ENCODE measurements at places on chromosomes 2 and 18.

DNA sequence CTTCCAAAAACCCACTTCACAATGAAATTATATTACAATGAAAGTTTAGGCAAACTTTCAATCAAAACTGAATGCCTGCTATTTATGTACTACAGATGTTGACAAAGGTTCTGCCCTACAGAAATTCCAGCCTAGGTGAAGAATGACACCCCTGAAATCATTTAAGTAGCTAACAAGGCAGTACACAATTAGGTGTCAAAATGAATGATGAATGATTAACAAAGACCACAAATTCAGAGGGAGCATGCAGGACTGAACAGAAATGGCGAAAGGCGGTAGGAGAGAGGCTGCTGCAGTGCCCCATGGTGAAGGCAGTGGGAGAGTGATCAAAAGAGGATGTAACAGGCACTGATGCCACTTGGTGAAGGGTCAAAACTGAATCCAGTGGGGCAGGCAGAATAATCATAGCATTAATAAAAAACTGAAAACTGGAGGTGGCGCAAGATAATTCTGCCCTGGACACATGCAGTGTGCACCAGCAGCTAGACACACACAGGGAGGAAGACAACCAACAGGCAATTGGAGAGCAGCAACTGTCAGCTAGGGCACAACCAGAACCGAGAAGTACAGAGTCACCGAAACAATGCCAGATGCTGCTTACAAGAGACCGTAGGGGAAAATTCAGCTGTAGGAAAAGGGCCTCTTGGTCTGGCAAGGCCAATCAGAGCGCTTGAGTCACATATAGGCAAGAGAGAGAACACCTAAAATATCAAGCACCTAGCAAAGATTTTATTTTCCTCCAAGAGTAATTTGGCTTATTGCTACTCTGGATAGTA, 4.5 kb downstream of the TMEM131 start:
- DNase-seq = no peak

- DNase-seq = no peak
Observed at GRCh38 chr2:241873081-241873802, 3.7 kb downstream of the RTP5 start.

GRCh38 chr2:150327564-150328489, 159.6 kb downstream of the RND3 start:
- DNase-seq = no peak

- no peak for DNase-seq
Observed at GRCh38 chr2:46328829-46329228, 31.6 kb downstream of the EPAS1 start.

DNA sequence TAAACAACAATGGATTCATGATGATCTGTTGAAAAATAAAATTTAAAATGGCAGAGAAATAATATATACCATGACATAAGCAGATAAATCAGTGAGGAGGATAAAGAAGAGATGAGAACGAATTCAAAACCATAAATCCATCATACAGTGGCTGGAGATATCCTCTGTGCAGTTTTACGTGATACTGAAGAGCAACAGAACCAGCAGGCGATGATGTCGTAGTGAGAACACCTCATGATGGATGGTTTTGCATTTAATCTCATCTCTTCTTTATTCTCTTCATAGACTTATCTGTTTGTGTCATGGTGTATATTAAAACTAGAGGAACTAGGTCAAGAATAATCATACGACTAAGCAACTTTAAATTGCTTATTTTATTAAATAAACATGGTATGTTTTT, 56.3 kb downstream of the TNFRSF11A start:
- DNase-seq = no peak

- no peak for DNase-seq
Observed at GRCh38 chr2:10052216-10052615, 8.9 kb downstream of the KLF11 start.

GRCh38 chr2:11899264-11899818, 152.9 kb downstream of the LPIN1 start:
- peak; percentile 37 for DNase-seq

DNA sequence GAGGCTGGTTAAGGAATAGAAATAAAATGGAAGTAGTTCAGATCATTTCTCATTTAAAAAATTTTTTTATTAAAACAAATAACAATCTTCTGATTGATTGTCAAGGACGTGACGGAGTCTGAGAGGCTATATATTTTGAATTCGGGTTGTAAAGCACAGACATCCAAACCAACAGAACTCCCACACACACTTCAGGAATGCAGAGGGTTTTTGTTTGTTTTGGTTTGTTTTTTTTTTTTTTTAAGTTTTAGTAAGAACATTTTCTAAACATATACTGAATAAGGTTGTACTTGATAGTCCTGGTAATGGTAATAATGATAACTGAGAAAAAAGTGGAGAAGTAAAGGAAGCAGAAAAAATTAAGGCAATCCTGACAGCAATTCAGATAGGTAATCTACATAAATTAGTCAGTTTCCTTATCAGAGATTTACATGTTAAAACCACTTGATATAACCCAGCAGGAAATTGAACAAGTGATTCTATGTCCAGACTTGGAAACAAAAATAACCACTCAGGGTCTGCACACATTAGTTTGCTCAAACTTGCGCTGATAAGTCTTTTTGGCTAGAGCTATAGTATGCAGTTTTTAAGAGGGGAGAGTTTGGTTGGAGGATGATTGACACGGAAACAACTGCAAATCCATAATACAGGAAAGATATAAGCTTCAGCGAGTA, 51.5 kb upstream of the CTAGE1 start:
- no peak for DNase-seq

DNA sequence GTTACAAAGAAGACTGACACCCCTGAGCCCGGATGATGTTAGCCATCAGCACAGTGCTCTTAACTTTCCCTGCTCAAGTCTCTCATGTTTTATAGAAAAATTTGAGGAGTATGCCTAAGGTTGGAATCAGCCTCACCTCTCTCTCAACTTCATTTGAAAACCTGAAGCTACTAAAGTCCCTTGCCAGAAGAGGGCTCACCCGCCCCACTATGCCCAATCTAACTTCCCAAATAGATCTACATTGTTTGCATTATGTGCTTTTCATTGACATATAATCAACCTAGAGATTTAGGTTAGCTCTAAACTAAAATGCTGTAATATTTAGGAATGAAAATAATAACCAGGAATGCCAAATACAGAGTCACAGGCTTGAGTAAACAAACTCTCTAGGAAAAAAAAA, 305.4 kb downstream of the NCKAP5 start:
- DNase-seq = no peak

DNA sequence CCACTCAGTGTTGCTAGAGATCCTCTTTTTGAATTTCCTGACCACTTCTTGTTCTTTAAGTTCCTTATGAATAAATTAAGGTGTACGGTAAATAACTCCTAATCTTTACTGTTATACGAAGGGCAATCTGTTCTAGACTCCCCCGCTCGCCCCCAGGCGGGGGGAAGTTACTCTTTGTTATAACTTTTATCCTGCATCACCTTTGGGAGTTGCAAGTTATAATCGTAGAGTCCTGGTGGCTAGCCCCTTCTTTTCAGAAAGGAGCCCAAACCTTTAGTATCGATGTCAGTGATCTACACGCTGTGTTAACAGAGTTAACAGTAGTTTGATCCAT, 652 bp downstream of the GCA start:
- DNase-seq = no peak

- DNase-seq = no peak
Observed at GRCh38 chr2:28348921-28349320, 43.7 kb upstream of the FOSL2 start.

GRCh38 chr2:42516418-42516901, 22.7 kb upstream of the KCNG3 start:
- DNase-seq = no peak

- DNase-seq = no peak
Observed at GRCh38 chr2:241011296-241011600, 12.8 kb downstream of the SNED1 start.

DNA sequence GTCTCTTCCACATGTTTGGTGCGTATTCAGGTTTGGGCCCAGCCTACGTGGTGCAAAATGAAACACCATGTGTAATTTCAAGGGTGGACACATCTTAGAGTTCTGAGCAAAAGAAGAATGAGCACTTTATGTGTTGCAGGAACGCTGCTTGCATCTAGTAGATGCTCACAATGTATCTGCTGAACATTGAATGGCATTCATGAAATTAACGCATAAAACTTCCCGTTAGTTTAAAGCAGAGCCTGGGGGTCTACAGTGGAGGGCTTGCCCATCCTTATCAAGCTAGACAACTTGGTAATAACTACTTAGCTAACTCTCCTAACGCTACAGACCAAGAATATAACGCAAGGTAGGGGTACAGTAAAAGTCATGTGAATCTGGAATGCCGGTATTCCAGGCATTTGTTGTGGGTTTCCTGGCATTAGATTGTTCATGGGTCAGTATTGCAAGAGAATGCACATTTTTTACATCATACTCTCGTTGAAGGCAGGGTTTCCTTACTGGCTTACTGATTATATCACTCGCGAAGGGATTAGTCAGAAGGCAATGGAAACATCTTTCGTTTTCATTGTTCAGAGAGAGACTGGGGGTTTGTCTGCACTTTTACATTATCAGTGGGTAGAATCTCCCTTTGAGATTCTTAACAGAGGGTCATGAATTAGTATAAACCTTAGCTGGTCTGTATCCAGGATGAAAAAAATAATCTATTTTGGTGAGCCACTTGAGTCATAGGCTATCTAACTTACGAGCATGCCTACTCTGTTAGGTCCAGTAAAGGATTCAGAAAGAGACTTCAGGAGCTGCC, 229.5 kb upstream of the EPAS1 start:
- DNase-seq = peak; percentile 96

DNA sequence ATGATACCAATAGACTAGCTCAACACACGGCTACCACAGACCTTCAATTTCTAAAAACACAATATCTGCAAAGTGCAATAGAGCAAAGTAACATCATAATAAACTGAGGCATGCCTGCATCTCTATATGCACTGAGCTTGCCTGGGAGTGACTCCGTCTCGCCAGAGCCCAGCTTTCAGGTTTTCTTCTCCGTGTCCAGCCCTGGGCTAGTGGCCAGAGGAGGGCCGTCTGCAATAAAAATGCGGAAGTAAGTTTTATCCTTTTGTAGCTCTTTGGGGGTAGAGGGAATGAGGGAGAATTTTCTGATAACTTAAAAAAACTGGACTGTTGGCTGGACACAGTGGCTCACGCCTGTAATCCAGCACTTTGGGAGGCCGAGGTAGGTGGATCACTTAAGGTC, 41.0 kb upstream of the GPR17 start:
- DNase-seq = no peak

GRCh38 chr2:70852824-70853223, 17.2 kb upstream of the CD207 start:
- DNase-seq = no peak

GRCh38 chr2:105875241-105875640, 130.5 kb downstream of the NCK2 start:
- no peak for DNase-seq

GRCh38 chr2:138364554-138365162, 136.9 kb upstream of the SPOPL start:
- DNase-seq = no peak

GRCh38 chr18:59873641-59874040, 26.2 kb upstream of the PMAIP1 start:
- no peak for DNase-seq

- no peak for DNase-seq
Observed at GRCh38 chr18:1018181-1018681, 113.6 kb downstream of the ADCYAP1 start.

DNA sequence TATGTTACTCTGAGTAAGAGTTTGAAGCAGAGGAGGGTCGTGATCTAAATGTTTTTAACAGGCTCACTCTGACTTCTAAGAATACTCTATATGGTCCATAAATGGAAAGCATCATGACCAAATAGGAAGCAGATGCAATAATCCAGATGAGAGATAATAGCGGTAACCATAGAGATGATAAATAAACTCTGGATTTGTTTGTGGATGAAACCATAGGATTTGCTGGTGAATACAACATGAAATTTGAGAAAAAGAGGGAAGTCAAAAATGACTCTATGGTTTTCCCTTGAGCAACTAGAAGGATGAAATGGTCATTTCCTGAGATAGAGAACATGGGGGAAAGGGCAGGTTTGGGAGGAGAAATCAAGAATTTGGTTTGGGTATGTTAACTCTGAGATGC, 3.9 kb downstream of the HEATR5B start:
- DNase-seq = no peak

DNA sequence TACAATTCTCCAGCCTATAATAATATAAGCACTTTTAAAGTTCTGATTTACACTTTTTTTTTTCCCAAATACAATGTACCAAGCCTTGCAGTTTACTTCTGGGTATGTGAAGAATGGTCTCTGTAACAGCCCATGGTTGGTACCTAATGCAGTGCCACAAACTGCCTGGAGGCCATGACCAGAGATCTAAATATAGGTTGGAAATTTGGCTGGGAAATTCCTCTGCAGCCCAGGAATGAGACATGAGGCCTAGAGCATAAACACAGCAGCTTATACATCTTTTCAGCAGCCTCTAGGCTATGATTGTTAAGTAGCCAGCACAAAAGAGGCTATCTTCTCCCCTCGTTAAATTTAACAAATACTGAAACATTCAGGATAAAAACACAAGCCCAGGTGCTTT, 432.0 kb upstream of the FAM98A start:
- no peak for DNase-seq

GRCh38 chr2:144595686-144596072, 75.8 kb upstream of the ZEB2 start:
- DNase-seq = no peak

DNA sequence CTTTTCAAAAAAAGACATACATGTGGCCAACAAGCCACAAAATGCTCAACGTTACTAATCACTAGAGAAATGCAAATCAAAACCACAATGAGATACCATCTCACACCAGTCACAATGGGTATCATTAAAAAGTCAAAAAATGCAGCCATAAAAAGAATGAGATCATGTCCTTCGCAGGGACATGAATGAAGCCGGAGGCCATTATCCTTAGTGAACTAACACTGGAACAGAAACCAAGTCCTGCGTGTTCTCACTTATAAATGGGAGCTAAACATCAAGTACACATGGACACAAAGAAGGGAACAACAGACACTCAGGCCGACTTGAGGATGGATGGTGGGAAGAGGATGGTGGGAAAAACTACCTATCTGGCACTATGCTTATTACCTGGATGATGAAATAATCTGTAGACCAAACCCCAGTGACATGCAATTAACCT, 17.8 kb upstream of the ATL2 start:
- DNase-seq = peak; percentile 57

DNA sequence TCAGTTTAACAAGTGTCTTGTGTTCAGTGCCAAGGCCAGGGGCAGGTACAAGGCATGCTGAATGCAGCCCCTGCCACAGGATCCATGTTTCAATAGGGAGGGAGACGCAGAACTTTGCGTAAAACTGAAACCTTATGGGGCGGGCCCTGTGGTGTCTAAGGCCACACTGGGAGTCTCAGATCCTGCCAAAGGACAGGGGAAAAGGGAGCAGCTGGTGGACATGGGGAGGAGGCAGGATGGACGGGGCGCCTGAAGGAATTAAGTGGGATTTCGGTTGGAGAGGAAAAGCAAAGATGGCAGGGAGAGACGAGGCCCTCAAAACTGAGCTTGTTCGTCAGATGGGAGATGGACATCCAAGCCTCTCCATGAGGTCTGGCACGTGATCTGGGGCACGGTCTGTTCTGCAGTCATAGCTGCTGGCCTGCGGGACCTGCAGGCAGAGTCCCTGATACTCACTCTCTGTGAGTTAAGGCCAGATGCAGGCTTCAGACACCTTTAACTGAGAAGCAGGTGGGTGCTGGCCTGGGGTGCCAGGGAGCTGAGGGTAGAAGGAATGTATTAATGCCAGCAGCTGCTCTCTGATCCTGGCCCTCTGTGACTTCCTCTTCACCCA, 48.8 kb downstream of the TCF7L1 start:
- DNase-seq = no peak

- DNase-seq = no peak
Observed at GRCh38 chr2:193527146-193527545, 1332.4 kb upstream of the TMEFF2 start.

GRCh38 chr2:10228611-10229365, 73.9 kb upstream of the HPCAL1 start:
- no peak for DNase-seq

GRCh38 chr18:55584201-55584600, 3.8 kb downstream of the TCF4 start:
- DNase-seq = no peak
